ENCODE measurements at places on chromosomes 4 and X.

DNA sequence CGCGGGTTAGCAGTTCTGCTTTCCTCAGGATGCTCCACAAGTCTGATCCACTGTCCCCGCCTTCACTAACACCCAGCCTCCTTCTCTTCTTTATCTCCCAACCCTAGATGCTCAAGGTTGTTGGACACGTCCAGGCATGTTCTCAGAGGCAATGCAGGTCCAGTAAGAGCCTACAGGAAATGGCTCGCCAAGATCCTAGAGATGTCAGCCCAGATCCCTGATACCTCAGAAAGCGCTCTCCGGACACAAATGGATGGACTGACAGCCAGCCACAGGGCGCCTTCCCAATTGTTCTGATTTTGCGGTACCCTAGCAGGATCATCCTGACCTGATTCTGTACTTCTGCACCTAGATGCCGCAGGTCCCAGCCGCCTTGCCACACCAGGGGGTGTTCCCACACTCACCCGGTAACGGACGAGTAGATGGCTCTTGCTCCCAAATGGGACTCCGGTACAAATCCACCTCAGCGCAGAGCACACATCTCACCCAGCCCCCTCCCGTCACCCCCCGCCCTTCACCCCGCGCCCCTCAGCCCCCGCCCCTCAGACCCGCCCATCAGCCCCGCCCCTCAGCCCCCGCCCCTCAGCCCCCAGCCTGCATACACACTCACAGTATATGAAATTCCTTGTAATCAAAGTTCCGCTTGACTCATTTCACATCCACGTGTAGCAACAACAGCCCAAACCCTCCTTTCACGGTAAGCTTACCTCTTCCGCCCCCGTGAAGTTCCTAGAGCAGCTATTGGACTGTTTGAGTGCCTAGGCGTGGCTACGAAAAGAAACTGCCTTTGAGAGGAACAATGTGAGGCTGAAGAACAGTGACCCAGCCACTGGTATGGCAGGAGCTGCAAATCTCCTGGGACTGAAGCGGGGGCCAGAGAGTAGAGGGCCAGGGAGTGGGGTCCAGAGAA lies at the start of gene EDA2R:
Gene EDA2R (minus strand): TSS at position 488 of the 910 bp plus-strand sequence. CDS start 23,058 bp downstream, outside the sequence.
- DNase-seq, result no peak

DNA sequence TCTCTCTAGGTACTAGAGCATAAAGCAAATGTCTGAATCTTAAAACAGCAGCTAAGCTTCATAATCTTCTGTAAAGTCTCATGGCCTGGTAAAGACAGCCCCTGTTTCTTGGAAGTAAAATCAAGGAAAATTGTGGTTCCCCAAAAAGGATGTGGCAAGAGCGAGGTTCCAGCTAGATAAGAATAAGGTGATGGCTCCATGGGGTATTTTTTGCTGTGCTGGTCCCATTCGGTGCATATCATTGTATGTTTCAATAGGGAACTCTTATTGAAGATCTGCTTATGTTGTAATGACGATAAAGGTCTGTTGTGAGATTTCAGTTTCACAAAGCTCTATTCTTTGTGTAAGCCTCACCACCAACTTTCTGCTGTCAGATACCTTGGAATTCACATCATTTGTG lies 316.9 kb upstream of the NOCT start:
- DNase-seq, result no peak

DNA sequence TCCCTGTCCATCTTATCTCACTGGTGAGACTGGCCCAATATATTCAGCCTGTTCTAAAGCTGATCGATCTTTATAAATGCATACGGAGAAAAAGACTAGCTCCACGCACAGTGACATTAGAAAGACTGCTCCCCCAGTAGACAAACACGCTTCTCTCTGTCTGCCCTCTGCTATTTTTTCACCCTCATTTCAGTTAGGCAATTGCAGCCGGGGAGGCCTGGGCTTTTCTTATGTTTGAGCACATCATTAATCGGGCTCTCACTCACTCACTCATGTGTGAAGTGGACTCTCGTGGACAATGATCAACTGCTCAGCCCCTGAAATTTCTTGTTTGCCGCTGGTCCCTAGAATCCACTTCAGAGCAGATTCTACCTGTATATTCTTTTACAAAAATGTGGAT lies 824.7 kb upstream of the TENM3 start:
- DNase-seq, result peak; percentile 38

GRCh38 chr4:53576676-53577372 lies 14.5 kb downstream of the LNX1 start:
- no peak for DNase-seq

DNA sequence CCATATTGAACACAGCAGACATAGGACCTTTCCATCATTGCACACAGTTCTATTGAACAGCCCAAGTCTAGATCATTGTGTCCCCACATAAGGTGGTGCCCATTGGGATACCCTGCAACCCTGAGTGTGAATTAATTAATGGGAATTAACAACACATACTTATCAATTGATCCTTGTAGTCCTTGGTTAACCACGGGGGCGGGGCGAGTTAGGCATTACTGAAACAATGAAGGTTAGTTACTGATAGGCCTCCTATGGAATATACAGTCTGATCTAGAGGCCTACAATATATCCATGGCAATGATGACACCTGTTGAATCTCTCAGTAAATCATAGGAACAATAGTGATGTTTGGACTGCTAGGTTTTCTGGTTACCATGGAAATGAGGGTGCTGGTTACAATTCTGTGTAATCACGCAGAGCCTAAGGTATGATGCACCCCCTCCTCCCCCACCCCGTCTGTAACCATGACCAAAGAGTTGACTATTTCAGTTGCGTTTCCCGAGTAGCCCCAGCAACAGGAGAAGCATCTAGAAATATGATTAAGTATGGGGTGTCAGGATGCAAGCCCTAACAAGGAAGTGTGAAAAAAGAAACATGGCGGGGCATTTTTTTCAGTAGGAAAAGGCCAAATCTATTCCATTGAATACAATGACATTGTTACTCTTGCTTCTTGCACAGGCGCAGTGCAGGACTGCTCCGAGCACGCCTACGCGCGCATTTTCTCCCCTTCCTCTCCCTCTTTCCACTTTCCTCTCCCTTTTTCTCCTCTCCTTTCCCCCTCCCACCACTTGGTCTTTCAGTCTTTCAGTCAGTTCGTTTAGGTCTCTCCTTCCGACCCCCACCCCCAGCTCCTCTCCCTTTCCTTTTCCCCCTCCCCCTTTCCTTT lies 677 bp upstream of the NONO start:
- no peak for DNase-seq

GRCh38 chrX:63718010-63718694 lies 66.9 kb downstream of the ARHGEF9 start:
- peak; percentile 8 for DNase-seq

DNA sequence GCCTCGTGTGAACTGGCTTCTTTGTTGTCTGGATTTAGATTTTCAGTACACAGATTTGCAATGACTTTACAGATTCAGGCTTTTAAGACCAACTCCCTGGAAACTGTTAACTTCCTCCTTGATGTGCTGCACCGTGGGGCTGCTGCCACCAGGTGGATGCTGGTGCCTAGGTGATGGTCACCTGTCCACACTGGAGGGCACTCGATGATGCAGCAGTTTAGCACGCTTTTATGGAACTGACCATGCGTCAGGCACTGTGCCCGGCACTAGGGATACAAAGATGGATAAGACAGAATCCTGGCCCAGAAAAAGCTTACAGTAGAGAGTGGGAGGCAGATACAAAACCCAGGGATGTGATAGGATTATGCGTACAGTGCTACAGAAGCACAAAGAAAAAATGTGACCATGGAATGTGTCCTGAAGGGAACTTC lies 180.7 kb downstream of the CEP135 start:
- DNase-seq, result no peak
